ENCODE measurements at places on chromosomes 2 and 18. TPM values are rescaled to one million over a fixed set of nuclear protein-coding genes. Genes with fewer than 3 reads are reported as not detected.

DNA sequence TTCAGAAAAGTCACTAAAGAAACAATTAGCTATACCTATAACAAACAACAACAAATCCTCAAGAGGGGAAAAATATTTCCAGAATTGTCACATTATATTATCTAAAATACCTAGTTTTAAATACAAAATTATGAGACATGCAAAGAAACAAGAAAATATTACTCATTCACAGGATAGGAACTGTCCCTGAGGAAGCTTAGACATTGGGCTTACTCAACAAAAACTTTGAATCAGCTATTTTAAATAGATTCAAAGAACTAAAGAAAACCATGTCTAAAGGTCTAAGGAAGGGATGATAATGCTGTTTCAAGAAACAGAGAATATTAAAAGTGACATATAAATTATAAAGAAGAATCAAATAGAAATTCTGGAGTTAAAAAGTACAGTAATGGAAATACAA lies 131.9 kb upstream of the ZNF516 start:
- no peak for DNase-seq

- no peak for DNase-seq
These were observed 38.7 kb downstream of the RPL37A start for GRCh38 chr2:216537366-216537765.

- DNase-seq = no peak
These were observed 43.1 kb downstream of the HPCAL1 start for GRCh38 chr2:10345813-10346212.

GRCh38 chr2:9288233-9288632 lies 81.6 kb downstream of the ASAP2 start:
- DNase-seq = no peak

DNA sequence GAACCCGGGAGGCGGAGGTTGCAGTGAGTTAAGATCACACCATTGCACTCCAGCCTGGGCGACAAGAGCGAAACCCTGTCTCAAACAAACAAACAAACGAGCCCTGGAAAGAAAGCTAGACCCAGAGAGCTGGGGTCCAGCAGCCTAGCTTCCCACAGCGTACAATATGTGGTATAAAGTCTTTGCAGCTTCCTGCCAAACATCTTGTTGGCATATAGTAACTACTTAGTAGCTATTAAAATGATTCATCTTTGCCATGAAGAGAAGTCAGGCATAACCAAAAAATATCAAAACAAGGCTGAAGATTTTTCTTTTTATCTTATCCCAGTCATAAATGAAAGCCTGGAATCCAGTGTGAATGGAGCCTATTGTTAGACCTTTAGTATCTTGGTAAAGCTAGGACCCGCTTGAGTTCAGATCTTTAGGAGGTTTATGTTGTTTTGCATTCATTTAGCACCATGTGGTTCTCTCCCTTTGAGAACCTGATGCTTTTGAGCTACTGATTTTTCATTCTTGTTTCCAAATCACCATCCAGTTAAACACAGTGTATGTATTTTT lies 139.7 kb upstream of the NOSTRIN start:
- DNase-seq = no peak

DNA sequence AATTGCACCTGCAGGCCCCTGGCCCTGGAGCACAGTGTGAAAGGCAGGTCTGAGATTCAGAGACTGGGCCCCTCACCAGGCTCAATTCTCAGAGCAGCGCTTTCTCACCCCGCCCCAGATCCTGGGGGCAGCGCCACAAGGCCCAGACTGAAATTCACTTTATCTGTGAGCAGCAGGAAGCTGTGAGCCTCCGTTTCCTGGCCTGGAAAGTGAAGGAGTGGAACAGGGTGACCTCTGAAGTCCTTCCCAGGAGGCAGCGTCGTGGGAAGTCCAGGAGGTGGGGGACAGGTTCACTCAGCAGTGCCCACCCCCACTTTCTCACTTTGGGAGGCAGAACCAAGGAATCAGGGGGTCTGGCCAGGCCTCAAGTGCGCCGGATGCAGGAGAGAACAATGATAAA lies 235.4 kb downstream of the NDUFA10 start:
- DNase-seq = no peak

GRCh38 chr18:32175265-32175664 lies 14.6 kb upstream of the MEP1B start:
- peak; percentile 95 for DNase-seq

- DNase-seq = peak; percentile 76
These were observed 53.7 kb upstream of the LRRC30 start for GRCh38 chr18:7177116-7177744.

GRCh38 chr2:193074933-193075332 lies 880.2 kb upstream of the TMEFF2 start:
- DNase-seq = no peak

- no peak for DNase-seq
These were observed 95.4 kb downstream of the AAK1 start for GRCh38 chr2:69547984-69548715.

DNA sequence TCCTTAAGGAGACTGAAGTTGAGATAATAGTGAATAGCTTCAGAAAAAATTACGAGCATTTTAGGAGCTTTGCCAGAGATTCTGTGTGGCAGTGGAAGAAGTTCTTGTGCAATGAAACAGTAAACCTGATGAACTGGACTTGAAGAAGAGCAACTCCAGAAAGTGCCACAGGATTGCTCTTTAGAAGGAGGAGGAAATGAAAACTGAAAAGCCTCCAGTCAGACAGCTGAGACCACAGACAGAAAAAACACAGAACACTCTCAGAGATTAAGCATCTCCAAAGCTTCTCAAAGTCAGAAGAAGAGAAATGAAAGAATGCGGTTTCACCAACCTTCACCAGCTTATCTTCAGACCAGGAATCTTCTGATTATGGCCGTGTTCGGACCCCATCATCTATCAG lies 329.7 kb upstream of the CNTNAP5 start:
- DNase-seq = no peak

DNA sequence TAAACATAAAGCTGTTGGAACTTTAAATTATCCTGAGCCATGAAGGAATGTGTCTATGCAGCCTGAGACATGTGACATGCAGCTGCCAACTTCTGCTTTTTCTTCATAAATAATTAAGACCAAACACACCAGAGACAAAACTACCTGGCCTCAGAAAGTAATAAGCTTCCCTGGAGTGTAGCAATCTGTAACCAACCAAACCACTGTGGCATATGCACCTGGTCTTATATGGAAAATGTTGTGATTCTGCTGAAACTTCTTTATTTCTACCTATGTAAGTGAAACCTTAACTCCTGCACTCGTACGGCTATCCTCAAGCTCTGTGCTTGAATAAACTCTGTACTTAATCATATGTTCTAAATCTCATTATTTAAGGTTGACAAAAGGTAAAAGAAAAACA lies 515.0 kb downstream of the TMEM182 start:
- no peak for DNase-seq

The RMDN2 gene
- 5.1 TPM for total RNA-seq

The RAMP1 gene
- 41.5 TPM for total RNA-seq

The CFAP65 gene
- not detected for total RNA-seq

The CDH19 gene
- total RNA-seq = 2.3 TPM

The MC4R gene
- 0.62 TPM for total RNA-seq
